ENCODE measurements at places on chromosomes 6 and 20. TPM values are rescaled to one million over a fixed set of nuclear protein-coding genes. Genes with fewer than 3 reads are reported as not detected.

RIPPLY2 gene
- total RNA-seq = not detected

- DNase-seq = no peak
Measured at GRCh38 chr20:5888041-5888440, 62.3 kb downstream of the TRMT6 start.

DNA sequence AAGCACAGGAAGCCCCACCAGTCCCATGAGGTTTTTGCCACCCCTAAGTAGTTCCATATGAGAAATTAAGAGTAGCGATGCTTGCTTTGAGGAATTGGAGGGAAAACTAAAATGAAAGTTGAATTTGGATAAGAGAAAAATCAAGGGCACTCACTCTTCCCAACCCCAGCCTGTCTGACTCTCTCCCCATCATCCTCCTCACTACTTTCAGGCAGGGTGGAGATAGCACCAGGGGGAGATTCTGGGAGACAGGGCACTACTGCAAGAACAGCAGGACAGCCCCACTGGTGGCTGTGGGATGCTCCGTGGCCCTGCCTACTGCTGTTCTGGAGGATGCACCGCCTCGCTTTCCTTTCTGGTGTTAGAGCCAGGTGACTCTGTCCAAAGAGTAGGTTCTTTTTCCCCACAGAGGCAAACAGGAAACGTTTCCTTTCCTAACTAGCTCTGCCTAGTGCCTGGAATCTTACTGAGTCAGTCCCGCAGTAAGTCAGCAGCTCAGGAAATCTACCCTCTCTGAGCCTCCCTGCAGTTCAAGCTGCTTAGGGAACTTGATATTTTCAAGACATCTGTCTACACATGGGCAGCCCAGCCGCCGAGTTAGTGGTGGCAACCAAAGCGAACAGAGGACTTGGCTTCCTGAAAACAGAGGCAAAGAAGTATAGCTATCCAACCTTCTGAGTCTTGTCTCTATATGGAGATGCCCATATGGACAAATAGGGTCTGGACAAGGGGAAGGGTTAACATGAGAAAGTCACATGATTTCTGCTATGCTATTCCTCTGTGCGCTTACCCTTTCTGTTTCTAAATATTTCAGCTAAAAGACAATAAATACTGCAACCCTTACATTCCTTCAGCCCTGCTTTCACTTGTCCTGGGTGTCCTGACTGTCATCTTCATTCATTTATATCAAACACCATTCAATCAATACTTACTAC lies 11.4 kb downstream of the HLA-E start:
- no peak for DNase-seq

DNA sequence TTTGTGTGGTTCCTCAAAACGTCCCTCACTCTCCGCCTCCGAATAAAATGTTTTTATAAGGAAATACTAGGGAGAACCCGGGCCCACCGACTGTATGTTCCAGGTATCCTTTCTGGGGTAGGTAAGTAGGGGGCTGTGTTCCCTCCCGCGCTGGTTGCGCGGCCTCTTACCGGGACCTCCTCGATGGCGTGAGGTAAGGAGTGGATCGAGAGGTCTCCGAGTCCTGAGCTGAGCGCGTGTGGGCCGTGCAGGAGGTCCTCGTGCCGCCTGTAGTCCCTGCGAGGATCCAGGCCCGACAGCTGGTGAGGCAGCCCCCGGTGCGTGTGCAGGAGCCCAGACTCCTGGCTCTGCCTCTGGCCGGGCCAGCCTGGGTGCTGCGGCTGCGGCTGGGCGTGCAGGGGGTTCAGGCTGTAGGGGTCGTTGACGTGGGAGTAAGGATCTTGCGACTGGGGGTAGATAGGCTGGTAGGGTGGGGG lies 5.1 kb downstream of the TFAP2A start:
- no peak for DNase-seq

DNA sequence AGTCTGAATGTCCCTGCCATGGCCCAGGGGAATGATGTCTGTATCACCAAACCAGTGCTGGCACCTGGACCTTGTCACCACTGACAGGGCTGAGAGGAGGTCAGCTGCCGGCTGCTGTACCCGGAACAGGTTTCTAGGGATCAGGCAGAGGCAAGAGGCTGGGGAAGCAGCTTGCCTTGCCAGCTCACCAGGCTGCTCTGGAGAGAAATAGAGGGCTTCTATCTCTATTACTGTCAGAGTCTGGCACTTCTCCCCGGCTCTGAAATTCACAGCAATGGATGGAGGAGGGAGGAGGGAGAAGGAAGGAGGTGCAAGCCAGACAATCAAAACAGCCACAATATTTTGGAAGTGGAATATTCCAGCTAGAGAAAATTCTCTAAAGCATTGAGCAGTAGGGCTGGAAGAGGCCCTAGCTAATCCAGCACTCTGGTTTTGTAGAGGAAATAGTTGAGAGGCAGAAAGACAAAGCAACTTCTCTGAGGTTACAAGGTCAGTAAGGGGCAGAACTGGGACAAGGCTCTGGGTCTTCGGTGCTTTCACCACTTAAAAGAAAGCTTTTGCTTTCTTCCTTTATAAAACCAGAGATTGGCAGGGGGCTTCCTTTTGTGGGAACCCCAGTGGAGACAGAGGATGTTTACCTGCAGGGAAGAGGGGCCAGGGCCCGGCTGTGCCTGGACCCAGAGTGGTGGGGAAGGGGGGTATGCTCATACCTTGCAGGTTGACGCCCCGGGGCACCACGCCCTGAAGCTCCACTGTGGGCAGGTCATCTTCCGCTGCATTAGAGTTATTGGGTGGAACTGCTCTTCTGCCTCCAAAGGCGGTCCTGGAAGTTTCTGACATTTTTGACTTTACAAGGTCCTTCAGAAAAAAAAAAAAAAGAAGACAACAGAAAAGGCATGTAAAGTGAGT lies 2.4 kb downstream of the F13A1 start:
- peak; percentile 30 for DNase-seq

- DNase-seq = no peak
Measured at GRCh38 chr6:43291708-43292107, 6.4 kb upstream of the SLC22A7 start.

DNA sequence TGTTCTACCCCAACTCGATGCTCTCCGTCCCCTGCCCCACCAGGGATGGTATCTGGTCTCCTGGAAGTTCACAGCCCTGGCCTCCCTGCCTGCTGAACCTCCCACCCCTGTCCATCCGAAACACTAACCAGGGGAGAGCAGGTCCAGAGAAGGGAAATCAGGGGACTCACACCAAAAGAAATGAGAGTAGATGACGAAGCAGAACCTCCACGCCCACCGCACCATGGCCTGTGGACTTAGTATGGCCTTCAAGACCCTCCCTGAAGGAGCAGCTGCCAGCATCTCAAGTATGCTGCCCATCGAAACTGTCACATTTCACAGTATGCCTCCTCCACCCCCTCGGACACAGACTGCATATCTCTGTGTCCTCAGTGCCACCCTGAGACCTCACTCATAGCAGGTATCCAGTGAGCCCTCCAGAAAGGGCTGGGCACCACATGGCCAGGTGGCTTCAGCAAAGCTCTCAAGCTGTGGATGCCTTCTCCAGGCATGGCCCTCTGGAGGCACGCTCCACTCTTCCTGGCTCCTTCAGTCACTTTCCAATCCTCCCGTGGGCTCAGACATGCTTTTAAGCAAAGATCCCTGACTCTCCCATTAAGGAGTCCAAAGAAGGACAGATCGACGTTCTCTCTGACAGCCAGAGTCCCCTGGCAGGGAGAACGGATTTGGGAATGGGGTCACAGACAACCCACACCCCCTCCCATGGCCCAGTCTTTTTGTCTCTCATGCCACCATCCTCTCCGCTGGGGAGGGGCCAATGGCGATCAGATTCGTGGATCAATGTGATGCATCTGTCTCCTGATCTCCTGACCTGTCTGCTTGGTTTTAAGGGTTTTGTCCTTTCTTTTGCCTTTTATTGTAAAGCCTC lies 158.4 kb downstream of the ANKRD60 start:
- DNase-seq = no peak

DNA sequence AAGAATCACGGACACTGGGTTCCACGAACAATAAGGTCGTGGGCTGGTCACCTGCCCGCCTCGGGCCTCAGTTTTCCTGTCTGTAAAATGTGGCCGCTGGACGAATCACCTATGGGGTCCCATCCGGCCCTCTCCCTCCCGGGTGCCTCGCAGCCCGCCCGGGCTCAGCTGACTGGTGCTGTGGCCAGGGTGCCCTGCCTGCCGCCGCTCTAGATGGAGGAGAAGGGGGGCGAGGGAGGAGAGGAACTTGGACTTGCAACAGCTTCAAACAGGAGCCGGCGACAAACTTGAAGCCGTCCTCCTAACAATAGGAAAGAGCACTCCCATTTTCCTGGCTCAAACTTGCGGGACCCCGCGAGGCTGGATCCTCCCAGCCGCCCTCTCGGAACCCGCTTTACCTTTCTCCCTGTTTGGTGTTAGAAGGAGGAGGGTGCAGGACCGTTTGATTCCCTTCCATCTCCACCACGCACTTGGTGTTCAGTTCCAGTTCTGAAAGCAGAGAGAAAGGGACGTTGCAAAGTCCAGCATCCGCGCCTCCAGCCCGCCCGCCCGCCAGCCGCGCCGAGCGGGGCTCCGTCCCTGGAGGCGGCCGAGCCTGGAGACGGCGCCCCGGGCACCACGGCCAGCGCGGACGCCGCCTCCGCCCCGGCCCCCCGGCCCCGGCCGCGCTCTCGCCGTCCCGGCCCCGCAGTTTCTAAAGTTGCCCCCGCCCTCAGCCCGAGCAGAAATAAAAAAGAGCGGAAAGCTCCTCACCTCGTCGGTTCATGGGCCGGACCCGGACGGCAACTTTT lies 584 bp downstream of the KIF13A start:
- peak; percentile 52 for DNase-seq

Measured in stomach (tissue), 19 donors.